ENCODE measurements at places on chromosomes 2 and 18.

DNA sequence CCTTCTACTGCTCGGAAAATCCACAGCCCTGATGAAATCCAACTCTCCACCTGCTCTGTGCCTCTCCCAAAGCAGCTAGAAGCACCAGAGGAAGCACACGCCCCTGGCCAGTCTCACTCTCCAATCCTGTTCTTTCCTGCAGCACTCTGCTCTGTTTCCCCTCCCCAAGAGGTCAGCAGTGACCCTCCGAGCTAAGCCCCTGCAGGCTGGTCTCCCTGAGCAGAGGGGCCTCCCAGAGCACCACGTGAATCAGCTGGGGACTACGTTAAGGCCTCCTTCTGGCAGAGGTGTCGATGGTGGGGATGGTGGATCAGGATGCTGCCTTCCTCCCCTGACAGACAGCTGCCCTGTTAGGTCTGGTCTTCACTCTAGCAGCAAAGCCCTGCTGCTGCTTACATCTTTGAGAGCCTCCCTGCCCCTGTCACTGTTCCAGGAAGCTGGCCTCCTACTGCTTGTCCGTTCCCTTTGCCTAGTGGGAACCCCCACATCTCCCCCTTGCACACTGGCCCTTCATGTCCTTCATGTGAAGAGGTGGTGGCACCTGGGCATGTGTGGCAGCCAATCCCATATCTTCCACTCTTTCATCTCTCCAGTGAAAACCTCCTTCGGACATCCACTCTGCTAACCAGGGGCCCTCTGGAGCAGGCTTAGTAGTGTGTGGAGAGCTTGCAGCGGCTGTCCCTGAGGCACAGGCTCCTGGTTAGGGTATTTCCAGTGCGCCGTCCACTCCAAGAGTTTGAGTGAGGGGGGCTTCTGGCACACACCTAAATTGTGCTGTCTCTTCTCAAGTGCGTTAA is 307.5 kb upstream of the HS6ST1 start:
- DNase-seq: no peak

DNA sequence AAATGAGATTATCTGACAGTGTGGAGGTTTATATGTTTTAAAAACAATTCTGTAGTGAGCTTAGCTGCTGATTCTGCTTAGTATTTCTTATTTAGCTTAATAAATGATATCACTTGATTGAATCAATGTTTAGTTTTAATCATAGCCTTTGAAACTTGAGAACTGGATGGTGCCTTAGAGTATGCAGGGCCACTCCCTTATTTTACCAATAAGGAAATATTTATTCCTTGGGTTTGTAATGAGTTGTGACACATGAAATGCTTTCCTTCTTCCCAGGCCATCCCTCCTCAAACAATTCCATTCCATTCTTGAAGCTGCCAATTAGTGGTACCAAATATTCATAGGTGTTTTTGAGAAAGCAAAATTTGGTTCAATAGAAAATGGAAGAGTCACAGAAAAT is 183.8 kb upstream of the DCC start:
- no peak for DNase-seq

DNA sequence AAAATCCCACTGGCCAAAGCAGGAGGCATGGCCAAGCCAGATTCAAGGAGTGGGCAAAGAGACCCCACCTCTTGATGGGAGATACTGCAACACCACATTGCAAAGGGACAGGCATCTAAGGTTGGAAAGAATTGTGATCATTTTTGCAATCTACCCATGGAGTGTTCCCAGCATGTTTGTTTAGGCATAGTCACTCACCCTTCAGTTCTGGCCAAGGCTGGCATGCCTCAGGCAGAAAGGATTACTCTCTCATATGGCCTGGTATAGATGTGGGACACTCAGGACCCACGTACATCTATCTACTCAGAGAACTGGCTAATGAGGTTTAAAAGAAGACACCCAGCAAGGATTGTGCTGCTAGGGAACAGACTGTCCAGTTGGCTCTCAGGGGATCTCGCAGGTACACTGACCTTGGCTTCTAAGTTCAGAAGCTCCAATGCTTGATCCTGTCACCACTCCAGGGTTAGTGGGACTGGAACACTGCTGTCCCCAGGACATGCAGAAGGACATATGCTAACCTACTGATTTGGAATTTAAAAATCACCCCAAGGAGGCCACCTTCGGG is 183.7 kb downstream of the KLHL29 start:
- DNase-seq: no peak

DNA sequence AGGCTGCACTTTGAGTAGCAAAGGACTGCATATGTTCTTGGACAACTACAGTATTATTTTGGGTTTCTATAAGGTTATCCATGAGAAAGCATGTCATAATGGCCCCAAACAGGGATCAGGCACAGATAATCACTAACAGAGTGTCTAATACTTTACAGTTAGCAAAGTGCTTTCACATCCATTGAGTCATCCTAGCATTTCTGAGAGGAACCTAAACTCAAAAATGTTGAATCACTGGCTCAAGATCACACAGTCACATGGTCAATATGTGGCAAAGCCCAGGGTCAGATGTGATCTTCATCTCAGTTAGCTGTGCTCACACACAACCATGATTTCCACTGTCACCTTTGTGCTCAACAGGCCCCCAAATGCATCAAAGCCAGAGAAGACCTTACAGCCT is 156.1 kb upstream of the VRK2 start:
- no peak for DNase-seq

GRCh38 chr2:222568865-222569264 is 87.0 kb downstream of the FARSB start:
- DNase-seq: no peak

- DNase-seq: no peak
These were observed 64.2 kb downstream of the NPAS2 start for GRCh38 chr2:100884145-100884621.

DNA sequence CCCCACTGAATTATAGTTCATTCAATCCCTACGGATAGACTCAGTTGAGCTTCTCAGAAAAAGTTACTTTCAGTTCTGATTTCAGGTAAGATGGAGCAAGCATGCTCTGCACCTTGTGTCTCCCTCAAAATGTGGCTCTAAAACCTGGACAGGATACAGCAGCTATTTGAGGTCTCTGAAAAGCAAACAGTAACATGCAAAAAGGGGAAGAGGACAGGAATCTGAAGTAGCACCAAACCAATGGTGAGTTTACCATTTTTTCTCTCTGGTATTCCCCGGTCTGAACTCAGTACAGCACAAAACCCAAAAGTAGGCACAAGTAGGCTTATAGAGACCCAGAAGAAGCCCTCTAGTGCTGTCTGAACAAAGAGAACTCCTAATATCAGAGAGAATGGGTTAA is 34.1 kb downstream of the LANCL1 start:
- DNase-seq: no peak
